Kidney (tissue), 22 donors: ENCODE measurements at places on chromosomes 12 and 14. TPM values are rescaled to one million over a fixed set of nuclear protein-coding genes. Genes with fewer than 3 reads are reported as not detected.

DNA sequence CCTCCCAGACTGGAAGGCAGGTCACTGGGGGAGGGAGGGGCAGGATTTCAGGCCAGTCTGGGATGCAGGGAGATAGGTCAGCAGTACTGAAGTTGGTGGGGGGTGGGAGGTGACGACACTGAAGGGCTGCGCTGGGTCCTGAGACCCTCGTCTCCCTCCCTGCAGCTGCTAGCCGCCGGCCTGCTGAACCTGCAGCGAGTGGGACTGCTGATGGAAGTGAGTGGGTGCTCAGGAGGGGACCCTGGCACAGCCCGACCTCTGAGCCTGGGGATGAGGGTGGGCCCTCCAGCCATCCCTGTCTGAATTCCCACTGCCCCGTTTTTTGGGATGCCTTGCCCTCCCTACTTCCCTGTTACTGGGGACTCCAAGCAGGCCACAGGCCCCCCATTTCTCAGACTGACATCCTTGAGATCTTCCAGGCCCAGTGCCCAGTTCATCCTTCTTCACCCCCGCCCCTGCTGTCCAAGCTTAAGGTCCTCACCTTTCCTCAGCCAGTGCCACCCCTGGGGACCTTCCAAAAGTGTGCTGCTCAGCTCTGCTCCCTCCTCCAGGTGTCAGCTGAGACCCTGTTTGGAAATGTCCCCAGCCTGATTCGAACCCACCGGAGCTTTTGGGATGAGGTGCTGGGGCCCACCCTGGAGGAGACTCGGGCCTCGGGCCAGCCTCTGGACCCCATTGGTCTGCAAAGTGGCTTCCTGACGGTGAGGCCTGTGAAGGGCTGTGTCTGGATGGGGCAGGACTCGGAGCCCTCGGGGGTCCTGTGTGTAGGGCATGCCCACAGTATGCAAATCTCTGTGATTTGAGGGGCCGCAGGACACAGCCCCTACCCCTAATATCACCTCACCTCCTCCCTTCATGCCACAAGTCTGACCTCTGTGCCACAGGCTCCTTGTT, 5.5 kb downstream of the PLEKHG6 start:
- H3K4me1 ChIP-seq: peaks cover 14% of the 10 kb centered on the region
- no peaks in the 10 kb centered on the region for H3K36me3 ChIP-seq
- no peak overlapping the region for H3K4me3 ChIP-seq
- H3K27ac ChIP-seq: no peak overlapping the region
- H3K27me3 ChIP-seq: no peaks in the 10 kb centered on the region
- no peak for DNase-seq

DNA sequence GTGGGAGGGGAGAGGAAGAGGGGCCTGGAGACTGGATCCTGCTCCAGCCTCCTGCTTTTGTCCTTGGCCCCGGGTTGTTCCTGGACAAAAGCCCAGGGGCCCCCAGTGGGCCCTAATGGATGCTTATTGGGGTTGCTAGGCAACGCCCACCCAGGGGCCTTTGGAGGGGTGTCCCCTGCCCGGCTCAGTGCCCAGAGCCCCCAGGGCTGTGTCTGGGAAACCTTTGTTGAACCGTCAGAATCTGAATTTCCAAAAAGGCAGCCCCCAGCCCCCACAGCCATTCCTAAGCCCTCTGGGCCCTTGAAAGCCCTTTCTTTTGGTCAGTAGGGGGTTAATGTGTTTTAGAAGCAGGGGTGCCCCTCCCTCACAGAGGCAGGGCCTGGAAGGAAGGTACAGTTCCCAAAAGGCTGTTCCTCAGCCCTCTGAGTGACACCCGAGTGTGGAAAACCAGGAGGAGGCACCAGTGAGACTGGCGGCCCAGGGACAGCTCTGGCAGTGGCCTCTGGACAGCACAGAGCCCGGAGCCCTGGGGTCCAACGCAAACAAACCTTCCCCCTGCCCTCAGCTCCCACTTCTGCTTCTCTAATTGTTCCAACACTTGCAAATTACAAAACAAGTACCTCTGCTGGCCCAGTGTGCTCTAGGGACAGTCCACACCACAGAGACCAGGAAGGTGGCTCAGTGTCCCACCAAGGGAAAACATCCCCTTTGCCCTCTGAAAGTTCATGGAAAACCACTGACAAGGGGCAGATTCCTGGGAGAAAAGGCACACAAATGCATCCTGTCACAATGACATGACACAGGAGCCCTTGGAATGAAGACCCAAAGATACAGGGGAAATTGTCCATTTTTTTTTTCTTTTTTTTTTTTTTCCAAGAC, 19.4 kb downstream of the HHIPL1 start:
- H3K4me3 ChIP-seq: no peak overlapping the region
- peaks cover 5% of the 10 kb centered on the region for H3K27me3 ChIP-seq
- H3K27ac ChIP-seq: no peak overlapping the region
- no peak for DNase-seq
- no peaks in the 10 kb centered on the region for H3K4me1 ChIP-seq
- no peaks in the 10 kb centered on the region for H3K36me3 ChIP-seq

GRCh38 chr12:11863988-11864387, 206.8 kb upstream of the BCL2L14 start:
- H3K27ac ChIP-seq: peak overlapping the region; percentile 76
- H3K36me3 ChIP-seq: peaks cover 7% of the 10 kb centered on the region
- peaks cover 3% of the 10 kb centered on the region for H3K4me1 ChIP-seq
- DNase-seq: no peak

DNA sequence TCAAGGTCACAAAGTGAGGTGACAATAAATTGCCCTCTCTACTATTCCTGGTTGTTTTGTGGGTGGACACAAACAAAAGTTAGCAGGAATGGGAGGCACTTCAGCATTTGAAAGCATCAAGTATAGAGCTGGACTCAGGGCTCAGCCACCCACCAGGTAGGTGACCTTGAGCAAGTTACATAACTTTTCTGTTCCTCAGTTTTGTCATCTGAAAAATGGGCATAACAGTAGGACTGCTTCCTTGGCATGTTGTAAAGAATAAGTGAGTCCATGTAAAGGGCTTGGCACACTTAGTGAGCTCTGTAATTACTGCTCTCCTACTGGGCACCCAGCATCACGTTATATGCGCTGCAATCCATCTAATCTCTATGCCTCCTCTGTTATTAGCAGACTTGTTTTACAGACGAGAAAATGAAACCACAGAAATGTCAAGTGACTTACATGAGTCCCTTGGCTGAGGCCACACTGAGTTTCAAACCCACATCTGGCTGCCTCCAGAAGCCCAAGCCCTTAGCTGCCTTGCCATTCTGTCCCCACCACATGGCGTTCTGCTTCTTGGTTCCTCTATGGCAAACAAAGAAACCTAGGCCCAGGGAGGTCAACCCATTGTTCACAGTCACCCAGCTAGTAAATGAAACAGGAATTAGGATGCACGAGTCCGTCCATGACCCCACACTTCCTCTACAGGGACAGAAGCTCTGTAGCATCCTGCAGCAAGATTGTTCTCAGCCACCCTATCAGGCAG, 63.2 kb upstream of the SLC24A4 start:
- H3K27me3 ChIP-seq: no peaks in the 10 kb centered on the region
- no peak for DNase-seq
- H3K27ac ChIP-seq: no peak overlapping the region
- H3K4me1 ChIP-seq: no peaks in the 10 kb centered on the region

GRCh38 chr12:116366456-116366776, 88.9 kb upstream of the MED13L start:
- DNase-seq: peak; percentile 26
- no peak overlapping the region for H3K4me3 ChIP-seq
- H3K27me3 ChIP-seq: no peaks in the 10 kb centered on the region
- no peaks in the 10 kb centered on the region for H3K36me3 ChIP-seq

GRCh38 chr14:62084020-62084419, 321.8 kb downstream of the SNAPC1 start:
- H3K36me3 ChIP-seq: no peaks in the 10 kb centered on the region
- DNase-seq: no peak
- no peaks in the 10 kb centered on the region for H3K27me3 ChIP-seq
- no peaks in the 10 kb centered on the region for H3K4me1 ChIP-seq
- no peak overlapping the region for H3K27ac ChIP-seq

DNA sequence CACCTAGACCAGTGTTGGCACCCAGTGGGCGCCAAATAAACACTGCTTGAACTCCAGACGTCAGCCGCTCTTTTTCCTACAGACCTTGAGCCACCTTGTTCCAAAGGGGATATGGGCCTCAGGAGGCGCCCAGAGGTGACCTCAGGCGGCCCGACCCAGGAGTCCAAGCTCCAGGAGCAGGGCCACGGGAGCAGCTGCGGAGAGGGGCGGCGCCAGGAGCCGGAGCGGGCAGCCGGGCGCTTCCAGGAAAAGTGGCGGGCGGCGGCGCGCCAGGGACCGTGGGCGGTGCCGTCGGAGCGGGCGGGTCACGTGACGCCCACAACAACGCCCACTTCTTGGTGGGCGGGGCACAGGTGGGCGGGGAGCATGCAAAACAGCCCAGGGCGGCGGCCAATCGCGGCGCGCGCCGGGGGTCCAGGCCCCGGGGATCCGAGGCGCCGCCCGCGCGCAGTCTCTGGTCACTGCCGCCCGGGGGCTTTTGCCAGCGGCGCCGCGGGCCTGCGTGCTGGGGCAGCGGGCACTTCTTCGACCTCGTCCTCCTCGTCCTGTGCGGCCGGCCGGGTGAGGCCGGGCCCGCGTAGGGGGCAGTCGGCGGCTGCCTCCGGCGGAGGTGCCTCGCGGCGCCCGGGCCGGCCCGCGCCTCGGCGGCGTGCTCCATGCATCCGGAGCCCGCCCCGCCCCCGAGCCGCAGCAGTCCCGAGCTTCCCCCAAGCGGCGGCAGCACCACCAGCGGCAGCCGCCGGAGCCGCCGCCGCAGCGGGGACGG, at the start of gene ORAI1:
Gene ORAI1, plus strand, starts transcription at position 444 of the 766 bp plus-strand sequence.
- H3K4me3 ChIP-seq: peak within 1 kb of the TSS; percentile 63
- no peaks in the 10 kb centered on the region for H3K36me3 ChIP-seq
- H3K27ac ChIP-seq: peak within 1 kb of the TSS; percentile 94
- peak; percentile 96 for DNase-seq
- H3K27me3 ChIP-seq: no peaks in the 10 kb centered on the region

GRCh38 chr12:4270831-4271716, 2.5 kb upstream of the CCND2 start:
- peak overlapping the region; percentile 50 for H3K4me3 ChIP-seq
- no peaks in the 10 kb centered on the region for H3K36me3 ChIP-seq
- peaks cover 14% of the 10 kb centered on the region for H3K27me3 ChIP-seq
- no peaks in the 10 kb centered on the region for H3K4me1 ChIP-seq
- peak; percentile 88 for DNase-seq

GRCh38 chr14:58068306-58068705, 83.7 kb downstream of the ARMH4 start:
- H3K4me1 ChIP-seq: no peaks in the 10 kb centered on the region
- H3K27me3 ChIP-seq: no peaks in the 10 kb centered on the region
- H3K27ac ChIP-seq: no peak overlapping the region

DNA sequence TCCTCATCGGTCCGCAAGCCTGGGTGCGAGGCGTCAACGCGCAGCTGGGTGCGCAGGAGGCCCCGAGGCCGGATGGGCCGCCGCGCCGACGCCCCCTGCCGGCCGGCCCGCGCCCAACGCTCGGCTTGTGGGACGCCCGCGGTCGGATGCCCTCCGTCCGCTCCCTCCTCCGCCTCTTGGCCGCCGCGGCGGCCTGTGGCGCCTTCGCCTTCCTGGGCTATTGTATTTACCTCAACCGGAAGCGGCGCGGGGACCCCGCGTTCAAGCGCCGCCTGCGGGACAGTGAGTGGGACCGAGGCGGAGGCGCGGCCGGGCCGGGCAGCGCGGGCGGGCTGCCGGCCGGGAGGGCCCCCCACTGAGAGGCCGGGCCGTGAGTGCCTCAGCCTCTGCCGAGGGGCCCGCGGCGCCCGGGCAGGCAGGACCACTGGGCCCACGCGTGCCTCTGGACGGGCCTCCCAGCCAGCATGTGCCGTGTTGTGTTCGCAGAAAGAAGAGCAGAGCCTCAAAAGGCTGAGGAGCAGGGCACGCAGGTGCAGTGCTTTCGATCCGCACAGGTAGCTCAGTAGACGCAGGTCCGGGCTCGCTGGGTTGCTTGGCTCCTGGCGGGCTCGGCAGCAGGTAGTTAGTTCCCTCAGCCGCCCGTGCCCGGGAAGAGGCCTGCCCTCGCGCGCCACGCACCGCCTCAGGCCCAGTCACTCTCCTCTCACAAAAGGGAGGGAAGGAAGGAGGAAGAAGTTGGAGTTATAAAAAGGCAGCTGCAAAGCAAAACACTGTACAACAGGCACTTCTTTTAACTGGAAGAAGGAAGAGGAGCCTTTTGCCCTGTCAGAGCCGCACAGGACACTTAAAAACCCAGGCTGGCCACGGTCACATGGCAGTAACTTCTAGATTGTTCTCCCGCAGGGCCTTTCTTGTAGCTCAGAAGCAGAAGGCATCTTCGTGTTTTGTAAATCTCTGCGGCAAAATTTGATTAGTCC, at the start of gene TOMM20L:
Gene TOMM20L, plus strand, starts transcription at position 119 of the 977 bp plus-strand sequence. Its CDS starts 28 bp downstream, at position 147.
- H3K4me3 ChIP-seq: peak within 1 kb of the TSS; percentile 59
- no peaks in the 10 kb centered on the region for H3K27me3 ChIP-seq
- H3K4me1 ChIP-seq: no peaks in the 10 kb centered on the region
- H3K36me3 ChIP-seq: no peaks in the 10 kb centered on the region
- DNase-seq: peak; percentile 85

- no peaks in the 10 kb centered on the region for H3K4me1 ChIP-seq
- no peaks in the 10 kb centered on the region for H3K27me3 ChIP-seq
- H3K4me3 ChIP-seq: no peak overlapping the region
- H3K27ac ChIP-seq: no peak overlapping the region
Observed at GRCh38 chr12:23634344-23634743, 315.1 kb downstream of the SOX5 start.

DNA sequence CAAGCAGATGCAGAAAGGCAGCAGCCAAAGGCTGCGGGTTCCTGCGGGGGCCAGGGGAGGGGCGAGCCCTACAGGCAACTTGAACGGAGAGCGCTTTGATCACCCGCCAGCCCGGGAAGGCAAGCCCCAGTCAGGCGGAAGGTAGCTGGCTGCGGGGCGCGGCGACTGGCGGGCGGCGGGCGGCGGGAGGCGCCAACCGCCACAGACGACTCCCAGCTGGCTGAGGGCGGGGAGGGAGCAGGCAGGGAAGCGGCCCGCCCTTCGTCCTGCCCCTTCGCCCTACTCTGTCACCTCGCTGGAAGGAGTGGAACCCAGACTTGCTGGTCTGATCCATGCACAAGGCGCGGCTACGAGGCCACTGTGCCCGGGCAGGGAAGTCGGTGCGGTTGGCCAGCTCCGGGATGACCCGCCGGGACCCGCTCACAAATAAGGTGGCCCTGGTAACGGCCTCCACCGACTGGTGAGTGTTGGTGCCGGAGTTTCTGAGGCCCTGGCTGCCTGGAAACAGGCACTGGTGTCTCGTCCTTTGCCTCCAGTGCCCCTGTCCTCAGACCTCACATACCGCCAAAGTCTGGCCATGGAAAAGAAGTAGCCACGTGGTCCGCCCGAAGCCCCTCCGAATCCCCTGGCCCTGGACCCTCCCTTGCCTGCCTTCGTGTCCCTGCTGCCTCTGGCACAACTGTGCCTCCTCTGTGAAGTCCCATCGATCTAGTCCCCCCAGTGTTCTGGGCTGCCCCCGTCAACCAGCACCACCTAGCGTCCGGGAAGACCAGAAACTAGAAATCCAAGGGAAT, 15.4 kb upstream of the CARMIL3 start:
- no peaks in the 10 kb centered on the region for H3K36me3 ChIP-seq
- DNase-seq: peak; percentile 88
- H3K27me3 ChIP-seq: no peaks in the 10 kb centered on the region

GRCh38 chr14:85530626-85531025, 682 bp downstream of the FLRT2 start:
- peaks cover 2% of the 10 kb centered on the region for H3K27me3 ChIP-seq
- H3K4me3 ChIP-seq: peak overlapping the region; percentile 67
- DNase-seq: no peak
- H3K36me3 ChIP-seq: no peaks in the 10 kb centered on the region

TAS2R31 gene
- 5.9 TPM for total RNA-seq

ITGB7 gene
- 14.5 TPM for total RNA-seq

PAX9 gene
- 0.19 TPM for total RNA-seq

PYGL gene
- total RNA-seq: 40.3 TPM

CLEC4C gene
- total RNA-seq: not detected

PTGER2 gene
- total RNA-seq: 10.0 TPM

ZNF605 gene
- total RNA-seq: 15.2 TPM
